ENCODE measurements at places on chromosomes 5 and 9. TPM values are rescaled to one million over a fixed set of nuclear protein-coding genes. Genes with fewer than 3 reads are reported as not detected.

- H3K27ac ChIP-seq: no peak overlapping the region
- no peak overlapping the region for H3K4me3 ChIP-seq
- peaks cover 2% of the 10 kb centered on the region for H3K36me3 ChIP-seq
- no peak for DNase-seq
Measured at GRCh38 chr9:91048749-91049148, 247.1 kb downstream of the SYK start.

- no peak for DNase-seq
- no peak overlapping the region for H3K27ac ChIP-seq
- H3K27me3 ChIP-seq: no peaks in the 10 kb centered on the region
- no peaks in the 10 kb centered on the region for H3K4me1 ChIP-seq
Measured at GRCh38 chr5:23367874-23368273, 139.5 kb upstream of the PRDM9 start.

DNA sequence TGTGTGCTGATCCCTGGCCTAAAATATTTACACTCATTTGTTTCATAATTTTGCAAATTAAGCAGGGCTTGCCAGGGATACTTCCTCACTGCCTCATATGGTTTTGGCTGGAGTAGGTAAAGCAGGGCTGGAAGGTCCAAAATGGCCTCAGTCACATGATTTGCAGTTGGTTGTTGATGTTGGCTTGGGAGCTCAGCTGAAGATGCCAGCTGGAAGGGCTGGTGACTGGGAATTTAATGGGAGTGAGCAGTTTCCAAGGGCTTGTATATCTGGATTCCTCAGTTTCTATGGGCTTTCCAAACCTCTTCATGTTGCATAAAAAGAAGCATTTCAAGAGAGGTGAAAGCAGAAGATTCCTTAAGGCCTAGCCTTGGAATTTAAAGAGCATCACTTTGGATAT is 729.3 kb downstream of the CDH18 start:
- no peaks in the 10 kb centered on the region for H3K4me1 ChIP-seq
- H3K27ac ChIP-seq: no peak overlapping the region
- no peak overlapping the region for H3K4me3 ChIP-seq
- H3K27me3 ChIP-seq: no peaks in the 10 kb centered on the region
- DNase-seq: no peak

DNA sequence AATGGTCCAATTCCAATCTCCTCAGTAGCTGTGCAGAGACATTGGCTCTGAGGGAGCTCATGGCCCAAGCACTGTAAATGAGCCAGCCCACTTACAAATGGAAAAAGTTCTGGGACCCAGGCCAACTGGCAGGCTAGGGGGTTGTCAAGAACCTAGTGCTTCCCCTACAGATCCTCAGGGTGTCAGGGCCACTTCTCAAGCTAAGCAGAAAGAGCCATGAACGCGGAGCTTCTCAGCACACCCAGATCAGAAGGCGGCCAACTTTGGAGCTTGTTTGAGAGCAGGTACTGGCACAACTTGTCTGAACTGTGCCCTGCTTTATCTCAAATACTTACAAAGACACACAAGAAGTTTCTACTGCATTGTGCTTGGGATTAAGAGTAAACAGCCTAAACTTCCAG is 17.5 kb downstream of the TLE1 start:
- no peaks in the 10 kb centered on the region for H3K27me3 ChIP-seq
- no peak for DNase-seq
- no peaks in the 10 kb centered on the region for H3K4me1 ChIP-seq
- no peak overlapping the region for H3K4me3 ChIP-seq

DNA sequence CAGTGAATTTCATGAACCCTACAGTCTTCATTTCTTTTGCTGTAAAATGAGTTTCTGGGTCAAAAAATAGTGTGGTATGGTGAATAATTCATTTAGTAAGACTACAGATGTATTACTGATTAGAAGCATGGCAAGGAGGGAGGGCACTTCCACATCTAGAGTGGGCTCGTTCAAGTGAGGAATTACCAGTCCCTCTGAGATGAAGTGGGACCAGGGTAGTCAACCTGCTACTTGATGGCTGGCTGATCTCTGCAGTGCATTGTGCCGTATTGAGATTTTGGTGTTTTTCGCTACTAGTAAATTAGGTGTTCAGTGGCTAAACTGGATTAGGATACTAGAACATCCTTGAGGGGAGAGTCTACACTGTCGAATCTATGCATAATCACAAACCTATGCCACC is 10.8 kb downstream of the CDC37L1 start:
- H3K4me1 ChIP-seq: peaks cover 29% of the 10 kb centered on the region
- H3K4me3 ChIP-seq: no peak overlapping the region
- DNase-seq: no peak

- H3K4me3 ChIP-seq: no peak overlapping the region
- no peak for DNase-seq
- H3K27me3 ChIP-seq: no peaks in the 10 kb centered on the region
- peaks cover 5% of the 10 kb centered on the region for H3K4me1 ChIP-seq
- H3K36me3 ChIP-seq: peaks cover 12% of the 10 kb centered on the region
Measured at GRCh38 chr5:55350754-55351153, 43.0 kb downstream of the MTREX start.

DNA sequence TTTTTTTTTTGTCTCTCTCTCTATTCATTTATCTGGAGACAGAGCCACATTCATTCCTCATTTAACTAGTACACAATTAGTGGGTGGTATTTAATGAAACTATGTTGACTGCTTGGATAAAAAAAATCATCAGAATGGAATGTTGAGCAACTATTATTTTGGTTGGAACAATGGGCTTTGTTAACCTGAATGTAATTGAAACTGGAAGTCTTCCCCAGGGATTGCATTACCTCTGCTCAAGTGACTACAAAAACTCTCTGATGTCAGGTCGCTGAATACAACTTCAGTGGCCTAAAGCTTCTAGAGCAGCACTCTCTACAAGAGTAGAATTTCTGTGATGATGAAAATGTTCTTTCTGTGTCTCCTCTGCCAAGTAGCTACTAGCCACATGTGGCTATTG is 295.8 kb downstream of the DEPDC1B start:
- no peaks in the 10 kb centered on the region for H3K36me3 ChIP-seq
- H3K27me3 ChIP-seq: no peaks in the 10 kb centered on the region
- no peak for DNase-seq
- no peak overlapping the region for H3K4me3 ChIP-seq
- H3K4me1 ChIP-seq: no peaks in the 10 kb centered on the region
- H3K27ac ChIP-seq: no peak overlapping the region

- H3K36me3 ChIP-seq: peaks cover 6% of the 10 kb centered on the region
- H3K27me3 ChIP-seq: peaks cover 14% of the 10 kb centered on the region
- H3K4me1 ChIP-seq: peaks cover 9% of the 10 kb centered on the region
- no peak overlapping the region for H3K4me3 ChIP-seq
- no peak for DNase-seq
Measured at GRCh38 chr9:33809506-33809905, 7.5 kb upstream of the UBE2R2 start.

GRCh38 chr9:27590651-27591050 is 17.4 kb upstream of the C9orf72 start:
- no peak overlapping the region for H3K27ac ChIP-seq
- no peak overlapping the region for H3K4me3 ChIP-seq
- DNase-seq: no peak
- H3K4me1 ChIP-seq: no peaks in the 10 kb centered on the region

DNA sequence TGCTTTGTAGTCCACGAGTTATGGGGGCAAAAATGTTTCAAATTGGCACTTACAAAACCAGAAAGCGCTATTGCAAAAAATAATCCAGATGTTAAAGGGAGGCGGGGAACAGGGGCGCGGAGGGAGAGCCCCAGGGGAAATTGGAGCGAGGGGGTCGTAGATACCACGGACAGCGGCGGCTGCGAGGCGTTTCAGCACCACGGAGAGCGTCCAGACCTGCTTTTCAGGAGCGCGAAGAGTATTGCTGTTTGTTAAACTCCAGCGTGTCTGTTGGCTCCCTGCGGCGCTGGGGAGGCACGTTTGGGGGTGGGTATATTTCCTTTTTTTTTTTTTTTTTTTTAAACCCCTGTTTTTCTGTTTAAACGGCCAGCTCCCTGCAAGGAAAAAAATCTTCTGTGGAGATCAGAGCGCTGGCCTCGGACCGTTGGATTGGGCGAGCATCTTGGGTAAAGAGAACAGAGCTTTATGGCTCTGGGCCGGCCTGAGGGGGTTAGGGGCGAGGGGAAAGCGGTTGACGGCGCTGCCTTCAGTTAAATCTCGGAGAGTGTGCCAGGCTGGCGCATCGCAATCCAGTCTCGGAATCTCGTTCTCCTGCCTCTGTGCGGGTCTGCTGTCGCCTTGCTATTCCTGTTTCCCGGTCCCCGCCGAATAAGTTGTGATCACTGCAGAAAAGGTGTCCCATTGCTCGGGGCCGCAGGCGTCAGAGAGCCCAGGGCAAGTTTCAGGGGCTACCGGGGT is at the start of gene GLRA1:
Gene GLRA1, minus strand, starts transcription at position 288 of the 738 bp plus-strand sequence. CDS start 302 bp downstream, outside the sequence.
- peaks cover 19% of the 10 kb centered on the region for H3K27me3 ChIP-seq
- H3K27ac ChIP-seq: peak within 1 kb of the TSS; percentile 22
- no peak within 1 kb of the TSS for H3K4me3 ChIP-seq
- H3K4me1 ChIP-seq: no peaks in the 10 kb centered on the region
- no peaks in the 10 kb centered on the region for H3K36me3 ChIP-seq
- peak; percentile 26 for DNase-seq

GRCh38 chr5:56264417-56265025 is 31.4 kb upstream of the ANKRD55 start:
- H3K4me3 ChIP-seq: no peak overlapping the region
- peaks cover 9% of the 10 kb centered on the region for H3K27me3 ChIP-seq
- H3K27ac ChIP-seq: no peak overlapping the region
- H3K4me1 ChIP-seq: peaks cover 3% of the 10 kb centered on the region

DNA sequence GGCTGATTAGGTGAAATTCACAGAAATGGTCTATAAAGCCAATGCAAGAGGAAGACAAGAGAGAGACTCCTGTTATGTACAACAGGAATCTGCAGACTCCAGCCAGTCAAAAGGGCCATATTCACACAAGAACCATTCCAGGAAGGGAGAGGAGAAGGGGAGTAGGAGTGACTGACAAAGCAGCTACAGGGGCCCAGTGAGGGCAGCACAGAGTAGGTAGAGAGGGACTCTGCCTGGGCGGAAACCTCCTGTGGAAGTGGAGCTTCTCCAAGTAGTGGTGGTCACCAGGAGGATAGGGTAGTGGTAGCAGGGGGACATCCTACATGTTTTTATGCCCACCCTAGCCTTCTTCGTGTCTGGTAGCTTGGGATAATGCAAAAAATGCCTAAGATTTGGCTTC is 667.3 kb downstream of the ACTL7B start:
- no peaks in the 10 kb centered on the region for H3K4me1 ChIP-seq
- H3K4me3 ChIP-seq: no peak overlapping the region
- no peaks in the 10 kb centered on the region for H3K27me3 ChIP-seq
- no peak for DNase-seq
- no peak overlapping the region for H3K27ac ChIP-seq
- H3K36me3 ChIP-seq: no peaks in the 10 kb centered on the region

DNA sequence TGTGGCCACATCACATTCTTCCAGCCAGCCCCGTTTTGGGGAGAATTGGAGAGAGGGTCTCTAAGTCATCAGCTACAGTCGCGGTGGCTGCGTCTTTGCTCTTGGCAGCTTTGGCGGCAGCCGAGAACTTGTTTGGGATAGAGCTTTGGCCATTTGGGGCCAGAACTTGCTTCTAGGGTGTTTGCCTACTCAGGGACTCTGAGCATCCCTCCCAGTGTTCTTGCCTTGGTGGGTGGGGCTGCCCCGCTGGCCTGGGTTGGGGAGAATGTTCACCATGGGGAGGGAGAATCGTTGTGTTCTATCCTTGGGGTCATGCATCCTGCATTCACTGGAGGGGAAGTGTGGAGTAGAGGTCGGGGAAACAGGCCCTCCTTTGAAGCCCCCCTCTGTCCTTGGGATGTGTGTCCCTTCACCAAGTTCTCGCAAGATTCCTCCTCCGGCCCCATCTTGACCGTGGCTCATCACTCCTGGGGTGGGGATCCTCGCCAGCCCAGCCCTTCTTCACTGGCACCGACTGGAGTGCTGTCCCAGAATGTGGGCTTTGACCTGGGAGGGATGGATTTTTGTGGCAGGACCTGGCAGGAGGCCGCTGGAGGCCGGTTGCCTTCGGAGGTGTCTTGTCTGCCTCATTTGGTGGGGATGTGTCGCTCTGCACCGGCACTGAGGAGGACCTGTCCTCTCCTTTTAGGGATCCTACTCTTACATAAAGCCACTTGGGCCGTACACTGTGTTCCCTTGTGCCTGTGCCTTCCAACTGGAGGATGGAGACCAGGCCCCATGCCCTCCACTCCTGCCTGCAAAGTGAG is 3.5 kb downstream of the PHF2 start:
- no peak for DNase-seq
- H3K4me3 ChIP-seq: no peak overlapping the region
- H3K27ac ChIP-seq: peak overlapping the region; percentile 63
- H3K36me3 ChIP-seq: no peaks in the 10 kb centered on the region
- no peaks in the 10 kb centered on the region for H3K27me3 ChIP-seq

GRCh38 chr5:16690243-16690852 is 73.6 kb upstream of the RETREG1 start:
- no peaks in the 10 kb centered on the region for H3K4me1 ChIP-seq
- no peaks in the 10 kb centered on the region for H3K36me3 ChIP-seq
- no peak overlapping the region for H3K4me3 ChIP-seq
- peaks cover 31% of the 10 kb centered on the region for H3K27me3 ChIP-seq

GRCh38 chr9:107437716-107438115 is 51.9 kb downstream of the KLF4 start:
- no peaks in the 10 kb centered on the region for H3K4me1 ChIP-seq
- peaks cover 11% of the 10 kb centered on the region for H3K27me3 ChIP-seq
- DNase-seq: no peak
- no peaks in the 10 kb centered on the region for H3K36me3 ChIP-seq
- no peak overlapping the region for H3K4me3 ChIP-seq
- H3K27ac ChIP-seq: no peak overlapping the region

GRCh38 chr9:98323051-98323830 is 67.8 kb upstream of the TBC1D2 start:
- H3K4me3 ChIP-seq: no peak overlapping the region
- no peak for DNase-seq
- no peak overlapping the region for H3K27ac ChIP-seq

- H3K27ac ChIP-seq: peak overlapping the region; percentile 94
- H3K36me3 ChIP-seq: no peaks in the 10 kb centered on the region
- no peaks in the 10 kb centered on the region for H3K27me3 ChIP-seq
- peaks cover 75% of the 10 kb centered on the region for H3K4me1 ChIP-seq
- no peak for DNase-seq
Measured at GRCh38 chr5:154782812-154783592, 27.8 kb downstream of the LARP1 start.

Gene CCNI2
- total RNA-seq: 13.7 TPM

Gene TICAM2
- 0.90 TPM for total RNA-seq

Gene SOX30
- 0.44 TPM for total RNA-seq

Gene GNE
- total RNA-seq: 15.4 TPM

Gene CEL
- 0.42 TPM for total RNA-seq

Gene SPATA31A3
- not detected for total RNA-seq

Gene DNAJC18
- total RNA-seq: 8.7 TPM

Gene GLIPR2
- total RNA-seq: 51.4 TPM

Gene SLC4A9
- total RNA-seq: not detected

Gene STK32A
- total RNA-seq: not detected

Gene SH3GL2
- total RNA-seq: not detected
